ENCODE measurements at places on chromosomes 5 and 9. TPM values are rescaled to one million over a fixed set of nuclear protein-coding genes. Genes with fewer than 3 reads are reported as not detected.

IL7R gene
- total RNA-seq = not detected

TRIM23 gene
- 16.6 TPM for total RNA-seq

RNF183 gene
- total RNA-seq = 0.09 TPM

INSYN2B gene
- 0.06 TPM for total RNA-seq

PPP3R2 gene
- total RNA-seq = not detected

LHX6 gene
- total RNA-seq = not detected

ARID3C gene
- total RNA-seq = 5.3 TPM

ZFP2 gene
- 14.5 TPM for total RNA-seq

GMCL2 gene
- not detected for total RNA-seq

NUDT12 gene
- 31.3 TPM for total RNA-seq

All from neural progenitor cell (in vitro differentiated cells).